ENCODE measurements at places on chromosomes 4 and X. TPM values are rescaled to one million over a fixed set of nuclear protein-coding genes. Genes with fewer than 3 reads are reported as not detected.
A peak's percentile ranks its signal among the peaks of the same experiment; 100 is the strongest.

DNA sequence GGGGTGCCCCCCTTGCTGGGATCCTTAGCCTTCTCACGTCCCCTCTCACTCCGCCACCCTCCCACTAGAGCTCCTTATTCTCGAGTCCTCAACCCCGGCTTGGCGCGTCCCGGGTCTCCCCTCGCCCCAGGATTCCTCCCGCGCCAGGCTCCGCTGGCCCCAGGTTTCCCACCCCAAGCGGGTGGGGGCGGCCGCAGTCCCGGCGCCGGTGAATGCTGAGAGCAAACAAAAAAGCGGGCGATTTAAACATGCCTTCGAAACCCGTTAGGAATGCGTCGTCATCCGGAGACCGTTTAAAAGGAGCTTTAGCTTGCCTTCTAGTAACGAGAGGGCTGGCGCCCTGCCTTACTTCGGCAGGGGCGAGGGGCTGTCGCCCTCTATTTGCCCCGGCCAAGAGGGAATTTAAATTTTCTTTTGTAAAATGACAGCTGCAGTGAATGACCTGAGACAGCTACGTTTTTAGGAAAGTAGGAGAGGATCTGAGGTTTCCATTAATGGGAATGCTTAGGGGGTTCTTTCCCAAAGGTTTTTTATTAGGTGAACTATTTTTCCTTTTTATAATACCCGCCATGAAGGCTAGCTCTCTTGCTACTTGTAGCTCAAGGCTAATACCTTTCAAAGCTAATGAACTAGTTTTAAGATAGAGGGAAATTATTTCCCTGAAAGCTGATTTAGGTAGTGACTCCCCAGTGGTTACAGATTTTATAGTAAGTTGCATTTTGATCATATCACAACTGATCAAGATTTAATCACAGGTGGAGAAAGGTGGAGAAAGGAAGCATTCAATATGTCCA lies 3.1 kb downstream of the JADE1 start:
- DNase-seq, result peak; percentile 81

DNA sequence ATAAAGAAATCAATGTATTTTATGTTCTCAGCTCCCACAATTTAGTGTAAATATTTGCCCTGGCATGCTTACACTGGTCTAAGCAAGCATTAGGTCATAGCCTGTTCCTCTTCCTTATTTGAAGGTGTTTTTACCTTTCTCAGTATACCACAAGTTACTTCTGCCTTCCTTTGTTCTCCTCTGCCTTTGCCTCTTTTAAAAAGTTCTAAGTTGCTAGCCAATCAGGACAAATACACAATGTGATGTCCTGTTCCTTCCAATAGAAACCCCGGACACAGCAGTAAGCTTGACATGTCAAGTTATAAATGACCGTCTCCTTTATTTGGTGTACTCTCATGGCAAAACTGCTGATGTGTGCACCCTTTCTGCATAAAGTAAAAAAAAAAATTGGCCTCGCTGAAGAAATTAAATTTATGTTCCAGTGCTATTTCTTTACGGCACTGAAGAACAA lies 49.4 kb downstream of the UGT2B10 start:
- DNase-seq, result no peak

GRCh38 chr4:11485926-11486325 lies 57.2 kb upstream of the HS3ST1 start:
- DNase-seq, result no peak

DNA sequence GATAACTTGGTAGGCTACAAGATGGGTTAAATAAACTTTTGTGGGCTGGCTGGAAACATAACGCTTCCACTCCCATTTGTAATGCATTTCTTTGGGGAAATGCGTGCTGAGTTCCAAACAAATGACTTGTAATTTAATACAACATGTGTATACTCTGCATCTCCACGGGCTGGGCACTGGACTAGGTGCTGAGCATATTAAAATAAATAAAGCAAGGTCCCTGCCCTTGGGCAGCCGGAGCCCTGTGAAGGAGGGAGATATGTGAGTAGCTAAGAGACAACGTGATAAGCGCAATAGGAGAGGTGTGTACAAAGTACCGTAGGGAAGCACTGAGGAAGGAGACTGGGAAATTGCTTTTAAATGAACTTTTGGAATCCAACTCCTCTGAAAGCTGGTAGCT lies 147.2 kb upstream of the RBPJ start:
- DNase-seq, result peak; percentile 72

GRCh38 chrX:1545776-1546408 lies 8.9 kb upstream of the P2RY8 start:
- no peak for DNase-seq

The RIPPLY1 gene
- not detected for total RNA-seq

The TMEM154 gene
- total RNA-seq, result 0.50 TPM

The RUFY3 gene
- 97.8 TPM for total RNA-seq
